ENCODE measurements at places on chromosomes 6 and 20.

- no peak for DNase-seq
These were observed 129.9 kb upstream of the ARID1B start for GRCh38 chr6:156647140-156647784.

GRCh38 chr6:92354270-92354829 is 1065.0 kb downstream of the EPHA7 start:
- DNase-seq, result no peak

- DNase-seq, result no peak
These were observed 28.4 kb upstream of the OR2J2 start for GRCh38 chr6:29142309-29142708.

DNA sequence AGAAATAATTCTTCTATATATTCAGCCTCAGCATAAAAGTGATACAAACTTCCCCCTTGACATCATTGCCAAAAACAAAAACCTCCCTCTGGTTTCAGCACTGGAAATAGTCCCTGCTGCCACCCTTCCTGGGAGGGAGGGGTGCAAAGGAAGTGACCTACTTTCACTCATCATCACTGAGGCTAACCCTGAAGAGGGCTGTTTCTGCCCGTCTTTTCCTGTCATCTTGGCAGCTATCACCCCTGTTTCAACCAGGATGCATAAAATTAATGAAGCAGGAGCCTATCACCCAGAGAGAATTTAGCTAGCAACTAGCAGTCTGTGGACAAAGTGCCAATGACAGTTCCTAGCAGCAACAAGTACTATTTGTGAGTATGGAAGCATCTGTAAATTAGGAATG is 397.8 kb downstream of the LAMA2 start:
- no peak for DNase-seq

GRCh38 chr6:54048782-54049181 is 62.5 kb upstream of the MLIP start:
- no peak for DNase-seq

DNA sequence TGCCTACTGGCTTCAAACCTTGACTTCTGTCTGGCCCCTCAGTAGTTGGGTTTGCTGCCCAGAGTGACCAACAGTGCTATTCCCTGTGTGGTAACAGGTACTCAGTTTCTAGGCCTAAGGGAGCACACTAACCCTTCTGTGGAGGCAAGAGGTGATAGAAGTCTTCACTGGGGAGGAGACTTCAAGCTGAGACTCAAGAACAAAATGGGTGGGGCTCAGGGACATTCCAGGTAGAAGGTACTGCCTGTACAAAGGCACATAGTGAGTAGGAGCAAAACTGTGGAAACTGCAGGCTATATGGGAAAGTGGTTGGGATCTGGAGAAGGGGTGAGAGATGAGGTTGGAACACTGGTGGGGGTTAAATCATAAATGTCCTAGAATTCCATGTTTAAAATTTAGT is 2.3 kb upstream of the SCAND1 start:
- no peak for DNase-seq

- no peak for DNase-seq
These were observed 47.6 kb upstream of the HBS1L start for GRCh38 chr6:135102191-135102590.

Measured in omental fat pad (tissue), 4 donors.